Right ventricle myocardium superior (tissue), 1 donor: ENCODE measurements at places on chromosomes 7 and 10. TPM values are rescaled to one million over a fixed set of nuclear protein-coding genes. Genes with fewer than 3 reads are reported as not detected.

DNA sequence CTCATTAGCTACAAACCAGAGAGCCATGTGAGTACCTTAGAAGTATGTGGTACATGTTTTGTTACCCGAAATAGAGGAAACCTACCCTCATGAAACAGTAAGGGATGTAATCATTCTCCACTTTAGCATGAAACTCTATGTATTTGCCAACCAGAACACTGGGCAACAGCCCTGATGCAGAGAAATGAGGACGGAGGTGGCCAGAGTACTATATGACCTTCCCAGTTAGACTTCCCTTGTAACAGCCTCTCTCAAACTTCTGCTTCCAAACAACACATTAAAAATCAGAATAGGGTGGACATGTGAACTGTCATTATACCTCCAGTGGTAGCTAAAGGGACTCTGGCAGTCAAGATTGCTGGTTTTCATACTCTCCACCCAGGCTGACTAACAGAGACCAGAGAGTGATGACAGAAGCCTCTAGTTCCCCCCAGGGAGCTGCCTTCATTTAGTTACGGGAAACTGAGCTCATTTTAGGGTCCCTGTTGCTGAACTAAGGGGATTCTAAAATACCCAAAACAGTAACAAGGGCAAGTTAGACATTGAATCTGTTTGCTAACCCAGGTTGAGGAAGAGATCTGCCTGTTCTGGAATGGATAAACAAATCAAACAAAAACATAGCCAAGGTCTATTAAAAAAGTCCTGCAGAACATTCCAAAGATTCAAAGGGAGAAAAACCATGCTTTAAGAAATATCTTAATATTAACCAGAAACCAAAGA is 83.1 kb downstream of the VPS41 start:
- no peak for DNase-seq

DNA sequence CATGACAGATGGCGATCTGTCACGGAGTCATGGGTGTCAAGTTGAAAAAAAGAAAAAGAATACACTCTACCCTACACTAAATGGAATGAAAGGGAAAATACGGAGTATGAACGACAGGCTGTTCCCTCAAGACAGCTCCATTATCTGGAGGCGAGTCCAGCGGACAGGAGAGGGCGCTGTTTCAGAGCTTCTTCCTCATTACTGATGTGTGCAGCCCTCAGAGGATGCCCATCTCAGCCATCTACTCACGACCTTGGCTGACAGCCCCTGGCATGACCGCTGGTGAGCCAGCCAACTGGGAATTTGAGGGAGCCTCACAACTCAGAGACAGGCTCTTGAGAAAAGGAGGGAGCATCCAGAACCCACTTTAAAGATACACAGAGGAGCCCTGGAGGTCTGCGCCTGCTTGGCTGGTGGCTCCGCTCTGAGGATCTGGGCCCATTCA is 49.6 kb upstream of the SMNDC1 start:
- peak; percentile 83 for DNase-seq

- DNase-seq, result no peak
These were observed 301.3 kb upstream of the BMPER start for GRCh38 chr7:33604056-33604455.

The ABCB8 gene
- 24.6 TPM for total RNA-seq

The FAM131B gene
- total RNA-seq, result 0.59 TPM
